ENCODE measurements at places on chromosomes 4 and X.

GRCh38 chr4:36192922-36193321 is 51.4 kb downstream of the ARAP2 start:
- no peak for DNase-seq
- H3K27me3 ChIP-seq = no peaks in the 10 kb centered on the region
- H3K36me3 ChIP-seq = peaks cover 2% of the 10 kb centered on the region
- no peak overlapping the region for H3K4me3 ChIP-seq
- H3K27ac ChIP-seq = no peak overlapping the region

DNA sequence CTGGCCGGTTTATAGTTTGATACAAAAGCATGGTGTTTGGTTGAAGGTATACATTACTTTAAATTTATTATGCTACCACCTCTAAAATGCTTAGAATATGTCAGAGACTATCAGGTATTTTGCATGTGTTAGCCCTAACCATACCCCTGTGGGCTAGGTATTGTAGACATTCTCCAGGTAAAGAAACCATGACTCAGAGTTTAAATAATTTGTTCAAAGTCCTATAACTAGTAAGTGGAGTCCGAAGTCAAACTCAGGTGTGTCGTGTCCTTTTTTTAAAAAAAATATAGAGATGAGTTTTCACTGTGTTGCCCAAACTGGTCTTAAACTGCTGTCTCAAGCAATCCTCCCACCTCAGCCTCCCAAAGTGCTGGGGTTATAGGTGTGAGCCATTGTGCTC is 12.4 kb downstream of the LAP3 start:
- H3K27me3 ChIP-seq = no peaks in the 10 kb centered on the region
- H3K4me3 ChIP-seq = no peak overlapping the region
- H3K36me3 ChIP-seq = peaks cover 46% of the 10 kb centered on the region
- no peak for DNase-seq

DNA sequence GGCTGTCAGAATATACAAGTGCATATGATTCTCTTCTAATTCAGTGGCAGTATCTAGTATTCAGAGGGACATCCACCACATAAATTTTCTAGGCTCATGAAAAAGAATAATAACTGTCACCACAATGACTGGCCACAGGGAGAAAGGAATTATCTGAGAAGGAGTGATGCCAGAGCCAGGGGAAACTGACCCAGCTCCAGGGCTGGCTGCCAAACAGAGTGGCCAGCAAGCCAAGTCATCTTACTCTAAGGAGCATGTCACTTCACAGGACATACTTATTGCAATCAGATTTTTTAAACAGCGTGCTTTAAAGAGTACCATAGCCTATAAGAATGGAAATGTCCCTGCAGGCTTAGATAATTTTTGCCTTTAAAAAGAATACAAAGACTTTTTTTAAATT is 5.8 kb upstream of the SEPTIN11 start:
- no peaks in the 10 kb centered on the region for H3K27me3 ChIP-seq
- no peak overlapping the region for H3K4me3 ChIP-seq
- H3K36me3 ChIP-seq = peaks cover 34% of the 10 kb centered on the region
- peaks cover 14% of the 10 kb centered on the region for H3K4me1 ChIP-seq

- H3K4me1 ChIP-seq = peaks cover 3% of the 10 kb centered on the region
- no peaks in the 10 kb centered on the region for H3K36me3 ChIP-seq
- DNase-seq = no peak
- no peak overlapping the region for H3K4me3 ChIP-seq
These were observed 123.5 kb downstream of the IL15 start for GRCh38 chr4:141759796-141760425.

DNA sequence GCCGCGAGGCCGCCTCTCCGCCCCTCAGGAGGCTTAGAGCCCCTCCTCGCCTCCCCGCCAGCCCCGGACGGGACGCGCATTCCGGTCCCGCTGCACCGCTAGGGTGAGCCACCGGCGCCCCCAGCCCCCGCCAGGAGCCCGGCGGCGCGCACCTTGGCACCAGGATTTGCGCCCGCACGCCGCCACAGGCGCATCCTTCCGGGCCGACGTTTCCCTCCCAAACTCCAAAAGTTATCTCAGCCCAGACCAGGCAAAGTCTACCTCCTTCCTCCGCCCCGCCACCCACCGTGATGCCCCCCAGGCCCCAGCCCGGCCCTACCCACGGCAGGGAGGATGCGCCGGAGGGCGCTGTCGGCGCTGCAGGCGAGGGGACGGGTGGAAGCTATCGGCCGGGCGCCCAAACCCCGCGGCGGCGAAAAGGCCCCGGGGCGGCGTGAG is 538 bp downstream of the SCML2 start:
- H3K27ac ChIP-seq = no peak overlapping the region
- DNase-seq = peak; percentile 25
- H3K4me1 ChIP-seq = peaks cover 7% of the 10 kb centered on the region
- H3K36me3 ChIP-seq = no peaks in the 10 kb centered on the region
- peaks cover 17% of the 10 kb centered on the region for H3K27me3 ChIP-seq

DNA sequence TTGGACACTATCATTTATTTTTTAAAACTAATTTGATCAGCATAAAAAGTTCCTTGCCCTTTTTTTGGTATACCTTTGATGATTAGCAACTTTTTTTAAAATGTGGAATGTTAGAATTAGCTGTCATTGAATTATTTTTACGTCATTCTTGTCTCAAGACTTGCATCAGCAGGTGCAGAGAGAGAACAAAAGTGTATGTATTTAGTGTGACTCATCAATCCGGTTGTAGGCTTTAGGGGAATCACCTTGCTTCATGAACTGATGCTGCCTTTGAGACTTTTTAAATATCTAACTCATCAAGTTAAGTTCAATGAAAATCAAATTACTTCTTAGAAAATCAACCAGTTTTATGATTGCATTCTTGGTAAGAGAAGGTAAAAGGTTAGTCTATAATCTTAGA is 125.1 kb downstream of the ARX start:
- H3K4me1 ChIP-seq = no peaks in the 10 kb centered on the region
- DNase-seq = no peak
- H3K4me3 ChIP-seq = no peak overlapping the region
- no peak overlapping the region for H3K27ac ChIP-seq
